Activated CD8-positive, alpha-beta memory T cell treated with anti-CD3 and anti-CD28 coated beads, Interleukin-2, amount 50 U/mL, for 4 hours (primary cell): ENCODE measurements at places on chromosomes 13 and 19.

- no peak for DNase-seq
Measured at GRCh38 chr19:4577020-4577782, 17.7 kb upstream of the SEMA6B start.

DNA sequence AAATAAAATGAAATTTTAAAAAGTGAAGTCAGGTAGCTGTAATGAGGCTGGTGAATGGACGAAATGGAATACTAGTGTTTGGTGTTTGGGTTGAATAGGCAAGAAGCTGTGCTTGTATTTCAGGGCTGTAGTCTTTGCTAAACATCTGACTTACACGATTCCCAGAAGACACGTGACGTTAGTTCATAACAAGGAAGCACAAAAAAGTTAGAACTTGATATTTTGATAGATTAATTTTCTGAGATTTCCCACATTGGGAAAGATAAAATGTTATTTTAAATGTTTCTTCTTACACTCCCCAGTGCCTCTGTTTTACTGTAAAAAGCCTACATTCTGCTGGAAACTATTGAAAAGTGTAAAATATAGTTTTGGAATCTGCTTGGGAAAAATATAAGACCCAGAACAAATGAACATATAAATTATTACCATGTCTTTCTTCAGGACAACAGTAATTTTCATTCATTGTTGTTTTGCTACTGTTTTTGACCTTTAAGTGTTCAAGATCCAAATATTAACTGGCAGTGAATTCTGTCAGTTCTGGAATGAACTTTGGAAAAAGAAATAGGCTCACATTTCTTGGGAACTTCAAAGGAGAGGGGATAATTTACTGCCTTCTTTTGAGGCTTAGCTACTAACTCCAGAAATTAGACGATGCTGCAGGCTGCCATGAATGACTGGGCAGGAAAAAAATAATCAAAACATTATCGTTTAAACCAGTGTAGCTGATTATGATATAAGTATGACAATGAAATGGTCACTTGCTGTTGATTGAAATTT is 241.3 kb downstream of the SLITRK6 start:
- no peak for DNase-seq

DNA sequence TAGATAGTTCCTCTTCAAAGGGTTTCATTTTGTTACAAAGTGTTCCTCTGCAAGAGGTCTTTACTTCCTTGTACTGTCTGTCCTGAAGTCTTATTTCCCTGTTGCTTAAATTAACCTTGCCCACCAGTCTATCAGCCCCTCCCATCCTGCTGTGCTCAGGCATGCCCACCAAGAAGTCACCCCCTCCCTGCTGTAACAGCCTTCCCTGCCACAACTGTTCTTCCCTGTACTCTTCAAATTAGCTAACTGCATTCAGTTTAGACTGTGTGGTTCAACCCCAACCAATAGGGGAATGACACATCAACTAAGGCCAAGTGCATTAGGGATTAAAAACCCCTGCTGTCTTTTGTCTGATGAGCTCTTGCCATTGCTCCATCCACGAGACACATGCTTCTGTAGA is 34.4 kb upstream of the ZNF562 start:
- DNase-seq: no peak

DNA sequence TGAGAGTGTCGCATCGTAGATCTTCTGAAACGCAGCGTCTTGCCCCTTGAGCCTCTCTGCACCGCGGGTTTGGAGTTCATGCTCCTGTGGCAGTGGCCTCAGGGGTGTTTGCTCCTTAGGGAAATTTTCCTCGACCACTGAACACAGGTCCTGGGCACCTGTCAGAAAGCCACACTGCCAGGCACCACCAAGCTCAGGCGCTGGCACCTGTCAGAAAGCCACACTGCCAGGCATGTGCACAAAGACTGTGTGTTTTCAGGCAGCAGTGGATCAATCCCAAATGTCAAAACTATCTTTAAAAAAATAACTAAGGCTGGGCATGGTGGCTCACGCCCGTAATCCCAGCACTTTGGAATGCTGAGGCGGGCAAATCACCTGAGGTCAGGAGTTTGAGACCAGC is 87.1 kb downstream of the ATP11A start:
- DNase-seq: no peak

GRCh38 chr13:99630269-99630898 is 129.1 kb downstream of the TM9SF2 start:
- no peak for DNase-seq

DNA sequence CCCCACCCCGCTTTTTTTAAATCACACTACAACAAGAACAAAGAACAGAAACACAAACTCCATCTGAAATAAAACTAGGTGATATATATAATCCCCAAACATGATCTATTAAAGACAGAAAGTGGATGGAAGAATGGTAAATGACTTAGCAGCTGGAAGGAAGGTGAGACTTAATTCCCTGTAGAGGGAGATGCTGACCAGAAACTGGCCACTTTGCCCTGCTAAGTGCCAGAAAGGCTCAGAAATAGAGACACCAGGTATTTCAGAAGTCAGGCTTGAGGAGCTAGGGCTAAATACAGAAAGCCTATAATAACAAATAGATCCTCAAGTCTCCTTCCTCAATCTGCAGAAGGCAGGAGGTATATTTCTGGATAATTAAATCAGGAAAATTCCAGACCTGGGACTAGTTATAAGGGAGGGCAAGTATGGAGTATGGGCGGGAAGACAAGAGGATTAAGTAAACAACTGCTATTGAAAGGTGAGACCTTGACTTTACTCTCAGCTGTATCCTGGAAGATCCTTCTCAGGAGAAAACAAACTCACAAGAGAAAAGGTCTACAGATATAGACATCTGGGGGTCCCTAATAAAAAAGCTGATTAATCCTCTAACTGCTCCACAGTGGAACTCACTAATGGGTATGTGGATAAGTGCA is 32.2 kb downstream of the MTRF1 start:
- DNase-seq: no peak

DNA sequence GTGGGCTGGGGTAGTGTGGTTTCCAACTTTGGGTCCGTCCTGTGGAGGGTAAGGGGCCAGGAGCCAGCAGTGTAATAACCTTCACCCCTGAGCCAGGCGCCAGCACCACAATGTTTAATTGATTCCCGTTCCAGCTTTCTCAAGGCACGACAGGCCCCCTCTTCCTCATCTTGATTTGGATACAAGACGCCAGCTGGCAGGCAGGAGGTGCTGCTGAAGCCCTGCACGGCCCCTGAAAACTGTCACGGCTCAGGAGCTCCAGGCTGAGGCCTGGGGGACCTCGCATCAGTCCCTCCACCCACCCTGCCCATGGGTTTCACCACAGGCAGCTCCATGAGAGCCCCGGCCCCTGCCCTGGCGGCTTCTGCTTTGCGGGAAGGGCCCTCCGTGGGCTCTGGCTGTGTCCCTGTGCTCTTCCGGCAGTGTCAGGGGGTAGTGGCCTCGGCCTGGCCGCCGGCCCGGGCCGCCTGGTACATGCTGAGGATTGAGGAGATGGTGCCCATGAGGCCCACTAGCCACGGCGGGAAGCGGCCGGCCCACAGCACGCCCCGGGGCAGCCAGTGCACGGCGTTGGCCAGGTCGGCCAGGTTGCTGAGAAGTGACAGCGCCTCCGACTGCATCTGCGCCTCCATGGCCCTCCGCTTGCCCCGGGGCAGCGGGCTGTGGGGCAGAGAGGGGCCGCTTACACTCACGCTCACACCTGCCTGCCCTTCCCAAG is 11.9 kb downstream of the PEX11G start:
- no peak for DNase-seq
